ENCODE measurements at places on chromosomes 7 and 10. TPM values are rescaled to one million over a fixed set of nuclear protein-coding genes. Genes with fewer than 3 reads are reported as not detected.

TOMM7 gene
- total RNA-seq, result 117 TPM

NRG3 gene
- total RNA-seq, result not detected

DRGX gene
- total RNA-seq, result not detected

CYP2C9 gene
- total RNA-seq, result not detected

ZNF438 gene
- total RNA-seq, result 3.1 TPM
